Stimulated activated CD4-positive, alpha-beta T cell treated with anti-CD3 and anti-CD28 coated beads, Interleukin-15, amount 100 ng/mL, for 1 hour (primary cell): ENCODE measurements at places on chromosomes 7 and 10.

GRCh38 chr10:19097151-19097550 lies 48.5 kb downstream of the MALRD1 start:
- no peak for DNase-seq

GRCh38 chr7:90446137-90446899 lies 23.1 kb upstream of the PTTG1IP2 start:
- DNase-seq = no peak

- DNase-seq = no peak
Measured at GRCh38 chr7:87424075-87424474, 51.4 kb downstream of the ABCB4 start.

DNA sequence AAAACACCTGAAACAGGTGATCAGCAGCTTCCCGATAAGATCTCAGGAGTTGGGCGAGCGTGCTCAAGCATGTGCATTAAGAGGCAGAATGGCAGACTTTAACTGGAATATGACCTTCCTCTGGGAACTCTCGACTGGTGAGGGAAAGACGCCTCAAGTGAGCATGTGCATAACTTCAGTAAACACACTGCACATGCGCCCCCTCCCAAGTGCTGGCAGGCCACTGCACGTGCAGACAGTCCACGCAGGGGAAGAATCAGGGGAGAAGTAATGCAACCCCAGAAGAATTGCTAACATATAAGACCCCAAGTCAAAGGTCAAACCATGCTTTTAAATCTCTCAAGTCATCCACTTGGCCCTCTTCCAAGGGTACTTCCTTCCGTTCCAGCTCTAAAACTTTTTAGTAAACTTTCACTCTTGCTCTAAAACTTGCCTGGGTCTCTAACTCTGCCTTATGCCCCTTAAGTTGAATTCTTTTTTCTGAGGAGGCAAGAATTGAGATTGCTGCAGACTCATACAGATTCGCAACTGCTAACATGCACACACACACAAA lies 541.0 kb downstream of the TNS3 start:
- no peak for DNase-seq

DNA sequence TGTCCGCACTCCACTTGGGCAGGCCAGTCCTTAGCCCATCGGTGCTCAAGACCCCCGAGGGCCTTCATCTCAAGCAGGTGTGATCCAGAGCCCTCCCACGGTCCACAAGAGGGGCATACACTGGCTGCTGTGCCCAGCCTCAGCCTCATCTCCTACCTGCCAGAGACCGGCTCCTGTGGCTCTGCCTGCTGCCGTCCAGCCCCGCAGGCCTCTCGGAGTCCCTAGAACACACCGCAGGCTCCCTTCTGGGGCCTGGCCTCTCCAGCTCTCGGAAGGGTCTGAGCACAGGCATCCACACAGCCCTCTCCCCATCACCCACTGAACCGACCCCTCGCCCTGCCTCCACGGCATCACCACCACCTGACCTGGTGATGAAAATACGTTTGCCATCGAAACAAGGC lies 147.4 kb downstream of the PRKAG2 start:
- no peak for DNase-seq

DNA sequence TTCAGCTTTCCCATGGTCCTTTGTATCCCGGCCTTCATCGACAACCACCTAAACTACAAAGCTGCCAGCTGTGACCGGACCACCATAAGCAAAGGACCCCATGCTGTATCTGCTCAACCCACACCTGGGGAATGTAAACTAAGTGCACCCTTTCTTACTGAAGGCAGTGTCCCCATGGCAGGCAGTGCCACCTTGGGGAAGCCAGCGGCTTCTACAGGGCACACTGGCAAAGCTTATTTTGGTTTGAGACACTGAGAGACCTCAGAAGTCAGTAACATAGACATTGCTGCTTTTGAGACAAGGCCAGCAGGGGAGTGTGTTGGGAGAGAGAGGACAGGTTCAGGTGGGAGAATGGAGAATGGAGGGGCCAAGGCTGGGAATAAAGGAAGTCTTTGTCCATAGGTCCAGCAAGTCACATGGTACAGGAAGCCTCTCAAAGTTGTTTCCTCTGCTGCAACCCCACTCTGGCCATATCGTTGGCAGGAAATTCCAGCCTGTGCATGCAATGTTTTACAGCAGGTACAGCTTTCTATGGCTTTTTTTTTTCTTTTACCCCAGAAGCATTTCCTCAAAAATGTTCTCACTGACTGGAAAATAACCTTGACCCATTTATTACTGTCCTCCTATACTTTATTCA lies 85.9 kb upstream of the NPVF start:
- DNase-seq = no peak

- DNase-seq = no peak
Measured at GRCh38 chr10:7634142-7634894, 32.4 kb downstream of the ITIH5 start.

DNA sequence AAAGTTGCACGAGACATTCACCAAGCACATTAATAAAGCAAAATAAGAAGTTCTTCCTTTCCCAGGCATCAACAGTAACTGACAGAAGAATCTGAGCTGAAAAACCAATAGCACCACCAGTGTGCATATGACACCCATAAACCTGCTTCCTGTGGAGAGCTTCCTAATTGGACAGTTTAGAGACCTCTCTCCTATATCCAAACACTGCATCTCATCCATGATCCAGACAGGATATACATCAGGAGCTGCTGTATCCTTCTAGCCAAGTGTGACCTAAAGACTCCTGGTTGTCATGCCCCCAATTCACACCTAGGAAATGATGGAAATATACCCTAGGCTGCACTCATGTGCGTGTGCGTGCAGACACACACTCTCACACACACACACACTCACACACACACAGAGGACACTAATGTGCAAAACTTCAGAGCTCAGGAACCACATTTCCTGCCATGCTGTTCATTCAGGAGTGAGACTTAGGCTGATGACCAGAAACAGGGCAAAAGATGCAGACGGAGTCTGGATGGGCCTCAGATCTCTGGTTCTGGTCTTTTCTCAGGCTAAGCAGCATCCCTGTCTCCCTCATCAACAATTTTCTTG lies 58.0 kb downstream of the MAP3K8 start:
- DNase-seq = no peak

GRCh38 chr10:78560341-78560688 lies 508.5 kb upstream of the ZMIZ1 start:
- DNase-seq = no peak

DNA sequence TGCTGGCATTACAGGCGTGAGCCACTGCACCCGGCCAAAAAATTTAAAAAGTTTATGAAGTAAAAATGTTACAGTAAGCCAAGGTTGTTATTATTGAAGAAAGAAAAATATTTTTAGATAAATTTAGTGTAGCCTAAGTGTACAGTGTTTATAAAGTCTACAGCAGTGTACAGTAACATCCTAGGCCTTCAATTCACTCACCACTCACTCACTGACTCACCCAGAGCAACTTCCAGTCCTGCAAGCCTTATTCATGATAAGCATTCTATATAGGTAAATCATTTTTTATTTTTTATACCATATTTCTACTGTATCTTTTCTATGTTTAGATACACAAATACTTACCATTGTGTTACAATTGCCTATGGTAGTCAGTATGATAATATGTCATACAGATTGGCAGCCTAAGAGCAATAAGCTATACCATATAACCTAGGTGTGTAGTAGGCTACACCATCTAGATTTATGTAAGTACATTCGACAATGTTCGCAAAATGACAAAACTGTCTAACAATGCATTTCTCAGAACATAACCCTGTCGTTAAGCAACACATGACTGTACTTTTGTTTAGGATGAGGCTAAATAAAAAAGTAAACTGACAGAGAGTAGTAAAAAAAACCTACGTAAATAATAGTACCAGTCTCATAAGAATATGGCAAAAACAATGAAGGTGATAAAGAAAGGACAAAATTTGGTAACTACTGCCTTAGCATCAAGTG lies 77.8 kb upstream of the FAM133B start:
- DNase-seq = no peak

DNA sequence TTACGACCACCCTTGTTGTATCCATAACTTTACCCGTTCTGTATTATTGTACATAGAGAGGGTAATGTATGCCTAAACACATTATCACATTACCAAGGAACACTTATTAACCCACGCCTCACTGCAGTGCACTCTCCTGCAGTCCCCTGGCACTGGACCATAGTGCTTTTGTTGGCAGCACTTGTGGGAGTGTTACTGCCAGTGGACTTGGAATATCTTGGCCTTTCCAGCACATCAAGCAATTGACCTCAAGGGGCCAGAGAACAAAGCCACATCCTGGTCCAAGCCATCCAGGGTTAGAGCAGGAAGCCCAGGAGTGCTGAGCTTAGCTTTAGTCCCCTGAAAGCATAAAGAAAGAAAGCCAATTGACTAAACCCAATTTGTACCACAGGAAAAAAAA lies 304.2 kb downstream of the PCDH15 start:
- no peak for DNase-seq

DNA sequence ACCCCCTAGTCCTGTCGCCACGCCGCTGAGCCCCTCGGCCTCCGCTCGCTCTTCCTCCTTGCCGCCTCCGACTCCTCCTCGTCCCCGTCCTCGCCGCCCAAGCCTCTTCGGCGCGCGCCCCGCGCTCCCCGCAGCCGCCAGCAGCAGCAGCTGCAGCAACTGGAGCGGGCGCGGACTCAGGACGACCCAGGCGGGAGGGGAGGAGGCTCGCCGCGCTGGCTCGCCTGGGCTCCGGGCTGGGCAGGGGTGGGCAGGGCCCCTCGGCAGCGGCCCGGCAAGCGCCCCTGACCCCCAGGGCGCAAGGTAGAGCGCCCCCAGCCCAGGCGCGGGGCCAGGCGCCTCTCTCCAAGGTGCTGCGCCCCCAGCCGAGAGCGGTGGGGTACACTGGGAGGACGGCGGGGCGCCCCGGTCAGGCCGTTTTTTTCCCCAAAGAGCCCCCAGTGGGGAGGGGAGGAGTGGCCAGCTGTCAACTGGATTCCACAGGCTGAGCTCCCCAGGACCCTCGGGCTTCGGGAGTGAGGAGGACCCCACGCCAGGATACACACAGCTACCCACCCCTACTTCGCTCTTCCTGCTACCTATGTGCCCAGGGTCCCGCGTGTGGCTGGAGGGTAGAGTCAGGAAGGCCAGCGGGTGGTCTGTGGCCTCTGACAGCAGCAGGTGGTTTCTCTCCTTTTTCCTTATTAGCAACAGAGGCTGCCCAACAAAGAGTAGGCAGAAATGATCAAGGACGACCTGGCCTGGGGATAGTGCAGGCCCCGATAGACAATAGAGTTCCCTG lies 903 bp upstream of the KCNMA1 start:
- no peak for DNase-seq

- DNase-seq = no peak
Measured at GRCh38 chr7:12322284-12322902, 81.3 kb downstream of the VWDE start.

DNA sequence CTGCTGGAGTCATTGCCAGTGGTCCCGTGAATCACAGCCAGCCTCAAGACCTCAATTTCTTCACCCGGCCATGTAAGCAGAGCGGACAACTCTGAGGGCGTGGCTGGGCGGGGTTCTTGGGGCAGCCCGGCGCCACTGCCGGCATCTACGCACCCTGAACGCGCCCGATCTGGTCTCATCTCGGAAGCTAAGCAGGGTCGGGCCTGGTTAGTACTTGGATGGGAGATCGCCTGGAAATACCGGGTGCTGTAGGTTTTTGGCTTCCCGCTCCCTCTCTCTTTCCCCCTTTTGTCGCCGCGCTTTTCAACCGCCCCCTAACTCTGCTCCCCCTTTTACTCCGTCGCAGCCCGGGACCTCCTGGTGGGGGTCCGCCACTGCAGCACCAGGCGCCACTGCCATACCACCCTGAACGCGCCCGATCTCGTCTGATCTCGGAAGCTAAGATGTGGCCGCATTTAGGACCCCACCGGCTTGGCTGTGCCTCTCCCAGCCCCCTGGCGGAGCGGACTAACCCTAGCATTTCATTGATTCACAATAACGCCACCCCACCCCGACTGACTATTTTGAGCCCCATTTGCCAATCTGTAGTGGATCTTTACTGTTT lies 25.3 kb downstream of the GARIN1A start:
- no peak for DNase-seq

DNA sequence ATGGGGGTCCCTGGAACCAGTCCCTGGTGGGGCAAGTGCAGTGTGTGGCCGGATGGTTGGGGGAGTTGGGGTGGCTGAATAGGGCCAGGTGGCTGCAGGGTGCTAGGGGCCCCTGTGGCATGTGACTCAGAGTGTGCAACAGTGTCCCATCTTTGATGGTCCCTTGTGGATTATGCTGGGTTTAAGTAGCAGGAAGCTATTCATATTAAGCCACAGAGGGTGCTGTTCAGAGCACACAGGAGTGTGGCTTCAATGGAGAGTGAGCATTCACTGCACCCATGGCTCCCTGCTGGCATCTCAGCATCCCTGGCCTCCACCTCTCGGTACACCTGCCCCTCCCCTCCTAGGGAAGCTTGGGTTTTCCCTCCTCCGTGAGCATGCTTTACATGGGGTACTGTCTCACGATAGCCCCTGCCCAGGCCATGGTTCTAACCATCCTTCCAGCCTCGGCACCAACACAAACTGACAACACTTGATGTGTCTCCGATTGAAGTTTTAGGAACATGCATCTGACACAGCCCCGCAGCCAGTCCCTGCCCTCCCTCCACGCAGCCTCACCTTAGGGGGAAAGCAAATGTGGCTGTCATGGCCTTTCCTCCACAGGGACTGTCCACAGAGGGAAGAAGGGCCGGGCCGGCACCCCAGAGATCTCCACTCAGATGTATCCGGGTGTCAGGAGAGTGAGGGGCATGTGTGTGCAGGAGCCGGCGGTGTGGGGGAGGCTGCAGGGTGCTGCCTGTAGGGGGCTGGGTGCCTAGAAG lies 30.4 kb upstream of the PPIF start:
- DNase-seq = no peak

- DNase-seq = no peak
Measured at GRCh38 chr7:141754939-141755338, 9.0 kb upstream of the TAS2R3 start.
